ENCODE measurements at places on chromosomes 3 and 15. TPM values are rescaled to one million over a fixed set of nuclear protein-coding genes. Genes with fewer than 3 reads are reported as not detected.

DNA sequence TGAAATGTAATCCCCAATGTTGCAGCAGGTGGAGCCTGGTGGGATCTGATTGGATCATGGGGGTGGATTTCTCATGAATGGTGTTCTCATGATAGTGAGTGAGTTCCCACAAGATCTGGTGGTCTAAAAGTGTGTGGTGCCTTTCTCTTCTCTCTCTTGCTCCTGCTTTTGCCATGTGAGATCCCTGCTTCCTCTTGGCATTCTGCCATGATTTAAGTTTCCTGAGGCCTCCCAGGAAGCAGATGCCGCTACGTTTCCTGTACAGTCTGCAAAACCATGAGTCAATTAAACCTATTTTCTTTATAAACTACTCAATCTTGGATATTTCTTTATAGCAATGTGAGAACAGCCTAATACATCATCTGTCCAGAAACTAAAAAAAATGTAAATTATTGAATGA lies 298.3 kb downstream of the MEX3B start:
- no peak for DNase-seq

DNA sequence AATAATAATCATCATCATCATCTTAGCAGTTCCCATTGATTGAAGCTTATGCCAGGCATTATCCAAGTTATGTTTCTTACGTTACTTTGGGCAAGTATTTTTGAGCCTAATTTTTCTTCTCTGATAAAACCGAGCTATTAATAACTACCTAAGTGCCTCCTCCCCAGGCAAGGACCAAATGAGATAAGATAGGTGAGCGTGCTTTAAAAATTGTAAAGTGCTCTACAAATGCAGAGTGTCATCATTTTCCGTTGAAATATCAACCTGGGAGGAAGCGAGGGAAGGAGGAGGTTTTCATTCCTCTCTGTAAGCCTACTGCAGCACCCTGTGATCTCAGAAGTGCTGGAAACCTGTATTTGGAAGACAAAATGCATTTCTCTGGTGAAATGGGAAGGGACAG lies 96.7 kb upstream of the MITF start:
- no peak for DNase-seq

DNA sequence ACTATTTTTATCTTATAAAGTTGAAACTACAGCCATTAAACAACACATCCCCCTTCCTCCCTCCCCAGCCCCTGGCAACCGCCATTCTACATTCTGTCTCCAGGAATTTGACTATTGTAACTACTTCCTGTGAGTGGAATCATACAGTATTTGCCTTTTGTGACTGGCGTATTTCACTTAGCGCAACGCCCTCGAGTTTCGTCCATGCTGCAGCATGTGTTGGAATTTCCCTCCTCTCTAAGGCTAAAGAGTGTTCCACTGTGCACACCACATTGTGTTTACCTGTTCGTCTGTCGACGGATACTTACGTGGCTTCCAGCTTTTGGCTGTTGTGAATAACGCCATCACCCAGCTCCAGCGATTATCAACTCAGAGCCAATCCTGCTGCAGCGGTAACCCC lies 52.0 kb upstream of the DLG1 start:
- DNase-seq = no peak

The SCN11A gene
- 0.64 TPM for total RNA-seq

The IGSF11 gene
- total RNA-seq = 21.0 TPM

All from cerebellum (tissue), 4 donors.